Fibroblast of upper back skin (primary cell): ENCODE measurements at places on chromosomes 7 and 10.
A peak's percentile ranks its signal among the peaks of the same experiment; 100 is the strongest.

DNA sequence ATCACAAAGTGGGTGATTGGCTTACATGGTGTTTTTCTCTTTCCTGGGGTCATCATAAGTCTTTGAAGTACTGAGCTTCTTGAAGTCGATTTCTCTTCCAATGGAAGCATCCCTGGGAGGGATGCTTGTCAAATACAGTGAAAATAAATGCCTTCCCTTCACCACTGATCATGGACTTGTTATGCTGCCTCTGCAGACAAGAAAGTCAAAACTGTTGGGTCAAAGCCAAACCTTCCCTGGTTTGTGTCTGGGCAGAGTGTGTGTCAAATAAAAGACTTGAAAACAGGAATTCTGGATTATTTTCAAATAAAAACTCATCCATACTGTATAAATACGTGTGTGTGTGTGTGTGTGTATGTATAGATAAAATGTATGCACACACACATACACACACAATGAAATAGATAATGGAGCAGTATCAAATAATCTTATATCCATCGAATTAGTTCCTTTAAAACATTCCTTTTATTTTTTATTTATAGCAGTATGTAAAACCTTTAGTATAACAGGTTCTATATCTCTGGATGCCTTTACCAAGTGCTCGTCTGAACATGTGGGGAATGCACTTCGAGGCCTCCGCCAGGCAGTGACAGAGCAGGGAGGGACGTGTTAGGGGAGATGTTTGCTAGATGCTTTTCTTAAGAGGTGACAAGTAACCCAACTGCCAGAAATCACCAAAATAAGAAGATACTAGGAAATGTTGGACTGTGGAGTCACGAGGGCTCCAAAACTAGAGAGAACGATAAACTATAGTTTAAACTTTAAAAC, 27.2 kb upstream of the WNT16 start:
- peak; percentile 66 for DNase-seq

DNA sequence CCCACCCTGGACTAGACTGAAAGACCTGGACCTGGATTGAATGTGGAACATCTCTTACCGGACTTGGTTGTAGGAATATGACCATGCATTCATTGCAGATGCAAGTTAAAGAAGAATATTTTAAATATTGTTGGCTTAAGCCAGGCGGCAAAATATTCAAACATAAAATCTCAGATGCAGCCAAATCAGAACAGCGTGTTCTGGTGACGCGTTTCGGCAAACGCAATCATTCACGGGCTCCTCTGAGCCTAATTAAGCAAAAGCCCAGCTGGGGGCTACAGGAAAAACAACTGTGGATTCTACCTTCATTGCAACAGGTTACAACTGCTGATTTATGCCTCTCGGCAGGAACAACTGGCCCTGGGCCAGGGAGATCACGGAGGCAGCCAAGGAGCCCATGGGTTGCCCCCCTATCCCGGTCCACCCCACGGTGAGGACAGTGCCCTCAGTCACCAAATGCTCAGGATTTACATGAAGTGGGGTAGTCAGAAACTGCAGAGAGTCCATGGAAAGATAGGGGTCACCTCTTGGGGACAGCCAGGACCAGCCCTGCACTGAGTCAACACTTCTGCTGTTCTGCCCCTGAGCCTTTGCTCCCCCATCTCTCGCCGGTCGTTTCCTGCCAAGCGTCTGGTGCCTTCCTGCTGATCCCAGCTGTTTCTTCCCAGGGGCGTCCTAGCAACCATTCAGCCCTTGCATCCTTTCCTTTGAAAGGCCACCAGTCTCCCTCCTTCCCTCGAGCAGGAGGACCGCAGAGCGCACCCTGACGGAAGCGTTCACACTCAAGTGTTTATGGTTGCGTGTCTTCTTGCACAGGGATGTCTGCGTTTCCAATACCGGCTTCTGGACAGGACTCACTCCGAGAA, 64.4 kb upstream of the SFMBT2 start:
- no peak for DNase-seq

GRCh38 chr10:29426420-29426819, 137.6 kb downstream of the LYZL1 start:
- no peak for DNase-seq

DNA sequence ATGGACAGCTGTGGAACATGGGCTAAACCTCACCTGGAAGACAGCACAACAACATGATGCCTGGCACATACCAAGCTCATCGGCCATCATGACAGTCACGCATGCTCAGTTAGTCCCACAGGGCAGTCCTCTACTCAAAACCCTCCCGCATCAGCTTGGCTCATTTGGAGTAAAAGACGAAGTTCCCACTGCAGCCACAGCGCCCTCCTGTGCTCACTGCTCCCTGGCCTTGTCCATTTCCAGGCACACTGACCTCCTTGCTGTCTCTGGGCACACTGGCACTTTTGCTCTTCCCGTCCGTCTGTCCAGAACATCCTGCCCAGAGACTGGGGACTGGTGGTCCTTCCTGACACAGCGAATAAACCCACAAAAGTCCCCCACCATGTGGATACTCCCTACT, 66.2 kb downstream of the LARP4B start:
- no peak for DNase-seq

- DNase-seq, result peak; percentile 55
Observed at GRCh38 chr10:30784897-30785605, 155.5 kb upstream of the LYZL2 start.

GRCh38 chr7:121023683-121024511, 35.4 kb downstream of the CPED1 start:
- no peak for DNase-seq
